NCI-H2029 treated with DMSO at 0.1 percent for 48 hours (cell line): ENCODE measurements at places on chromosomes 1 and 21.

GRCh38 chr1:69791311-69791710, 223.6 kb downstream of the LRRC7 start:
- no peak for DNase-seq

- no peak for DNase-seq
These were observed 124.8 kb upstream of the GORAB start for GRCh38 chr1:170407138-170407537.

- no peak for DNase-seq
These were observed 6.6 kb downstream of the DVL1 start for GRCh38 chr1:1342584-1343115.

GRCh38 chr21:41712201-41712600, 54.7 kb downstream of the RIPK4 start:
- no peak for DNase-seq

DNA sequence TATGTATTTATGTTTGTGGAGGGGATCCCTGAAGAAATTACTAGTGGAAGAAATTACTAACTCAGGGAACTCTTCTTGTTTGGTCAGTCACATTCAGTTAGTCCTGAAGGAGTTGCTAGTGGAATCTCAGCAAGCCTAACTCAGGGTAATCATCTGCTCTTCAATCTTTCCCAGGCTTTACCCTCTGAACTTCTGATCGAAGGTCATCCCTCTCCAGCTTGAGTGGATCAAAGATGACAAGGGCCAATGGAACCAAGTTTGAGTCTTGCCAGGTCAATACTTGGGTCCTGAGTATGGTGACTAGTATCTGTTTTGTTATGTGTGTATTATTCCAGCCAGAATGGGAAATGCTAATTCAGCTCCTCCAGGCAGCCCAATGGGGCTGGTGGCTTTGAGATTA, 49.3 kb downstream of the CFH start:
- no peak for DNase-seq

DNA sequence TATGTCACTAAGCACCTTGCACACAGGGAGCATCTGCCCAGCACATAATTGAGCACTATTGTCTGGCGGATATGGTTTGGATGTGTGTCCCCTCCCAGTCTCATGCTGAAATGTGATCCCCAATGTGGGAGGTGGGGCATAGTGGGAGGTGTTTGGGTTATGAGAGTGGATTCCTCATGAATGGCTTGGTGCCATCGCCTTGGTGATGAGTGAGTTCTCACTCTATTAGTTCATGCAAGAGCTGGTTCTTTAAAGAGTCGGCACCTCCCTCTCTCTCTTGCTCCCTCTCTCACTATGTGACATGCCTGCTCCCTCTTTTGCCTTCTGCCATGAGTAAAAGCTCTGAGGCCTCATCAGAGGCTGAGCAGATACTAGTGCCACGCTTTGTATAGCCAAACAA, 9.5 kb downstream of the CTSK start:
- peak; percentile 72 for DNase-seq

- DNase-seq, result no peak
These were observed 425.0 kb upstream of the VAMP3 start for GRCh38 chr1:7346070-7346596.

- no peak for DNase-seq
These were observed 3.3 kb upstream of the COL8A2 start for GRCh38 chr1:36128126-36128904.

GRCh38 chr1:214349008-214349407, 68.0 kb downstream of the SMYD2 start:
- DNase-seq, result no peak

- DNase-seq, result no peak
These were observed 360.2 kb downstream of the DISC1 start for GRCh38 chr1:231986631-231987336.

DNA sequence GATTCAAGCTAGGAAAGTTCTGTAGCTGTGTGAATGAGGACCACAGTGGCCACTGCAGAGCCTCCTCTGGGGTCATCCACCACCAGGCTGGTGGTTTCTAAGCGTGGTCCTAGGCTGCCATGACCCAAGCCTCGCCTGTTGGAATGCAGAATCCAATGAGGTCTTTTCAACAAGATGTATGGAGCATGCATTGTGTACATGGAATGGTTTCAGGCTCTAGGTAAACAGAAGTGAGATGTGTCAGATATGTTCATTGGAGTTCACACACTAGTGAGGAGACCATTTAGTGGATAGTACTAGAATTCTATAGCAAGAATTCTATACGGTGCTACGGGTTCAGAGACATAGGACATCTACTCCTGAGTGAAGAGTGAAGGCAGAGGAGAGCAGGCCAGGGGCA, 10.7 kb downstream of the RNU5D-1 start:
- DNase-seq, result no peak

GRCh38 chr1:234212764-234213657, 160.2 kb upstream of the COA6 start:
- DNase-seq, result peak; percentile 57

DNA sequence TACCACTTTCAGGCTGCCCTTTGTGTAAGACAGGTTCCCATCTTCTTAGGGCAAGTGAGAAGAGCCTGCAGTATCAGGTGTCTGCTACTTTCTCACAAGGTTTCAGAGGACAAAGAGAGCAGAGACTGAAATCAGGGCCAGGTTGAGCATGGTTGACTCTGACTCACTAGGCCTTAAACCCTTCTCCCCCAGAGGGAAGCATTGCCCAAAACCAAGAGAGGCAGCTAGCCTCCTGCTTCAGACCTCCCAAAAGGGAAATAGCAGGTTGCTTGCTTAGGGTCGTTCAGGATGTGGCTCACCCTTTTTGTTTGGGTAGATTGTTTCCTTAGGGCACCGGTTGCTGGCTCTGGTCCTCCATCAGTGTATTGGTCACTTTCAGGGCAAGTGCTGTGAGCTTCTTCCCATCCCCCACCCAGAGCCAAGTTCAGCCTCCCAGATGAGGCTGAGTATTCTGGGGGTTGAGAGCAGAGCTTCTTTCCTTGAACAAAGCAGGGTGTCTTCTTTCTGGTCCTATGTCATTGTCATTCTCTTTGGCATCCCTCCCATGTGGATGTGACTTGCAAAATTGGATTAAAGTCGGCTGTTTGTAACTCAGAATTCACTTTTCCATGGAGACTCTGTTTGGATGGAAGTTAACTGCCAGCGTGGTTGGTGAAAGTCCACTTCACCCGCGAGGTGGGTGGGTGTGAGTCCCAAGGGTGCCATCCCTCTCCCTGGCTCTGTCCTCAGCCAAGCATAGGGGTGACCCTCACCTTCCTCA, 55.5 kb upstream of the GALNT2 start:
- DNase-seq, result no peak

DNA sequence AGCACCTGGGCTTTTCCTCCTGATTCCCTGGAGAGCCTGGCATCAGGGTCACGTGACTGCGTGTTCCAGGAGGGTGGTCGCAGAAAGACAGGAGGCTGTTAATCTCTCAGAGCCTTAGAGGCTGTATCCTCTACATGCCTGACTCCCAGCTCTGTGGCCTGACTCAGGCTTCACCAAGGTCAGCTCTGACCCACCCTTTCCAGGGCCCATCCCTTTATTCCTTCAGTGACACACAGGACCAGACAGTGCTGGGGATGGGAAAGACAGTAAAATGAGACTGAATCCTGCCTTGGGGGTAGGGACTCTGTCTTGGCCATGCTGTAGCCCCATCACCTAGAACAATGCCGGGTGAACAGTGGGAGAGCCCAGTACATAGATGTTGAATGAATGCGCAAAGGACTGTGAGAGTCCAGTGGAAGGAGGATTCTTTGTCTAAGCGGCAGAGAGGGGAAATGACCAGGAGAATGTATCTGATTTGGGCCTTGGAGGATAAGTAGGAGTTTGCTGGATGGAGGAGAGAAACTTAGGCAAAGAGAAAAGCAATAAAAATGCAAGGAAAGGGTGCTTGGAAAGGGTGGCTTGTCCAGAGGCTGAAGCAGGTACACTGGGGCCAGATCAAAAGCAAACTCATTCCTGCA, 33.0 kb downstream of the EPHX1 start:
- DNase-seq, result no peak

GRCh38 chr1:28913786-28914227, 562 bp upstream of the EPB41 start:
- no peak for DNase-seq

GRCh38 chr1:29355375-29355774, 119.1 kb downstream of the PTPRU start:
- DNase-seq, result no peak

DNA sequence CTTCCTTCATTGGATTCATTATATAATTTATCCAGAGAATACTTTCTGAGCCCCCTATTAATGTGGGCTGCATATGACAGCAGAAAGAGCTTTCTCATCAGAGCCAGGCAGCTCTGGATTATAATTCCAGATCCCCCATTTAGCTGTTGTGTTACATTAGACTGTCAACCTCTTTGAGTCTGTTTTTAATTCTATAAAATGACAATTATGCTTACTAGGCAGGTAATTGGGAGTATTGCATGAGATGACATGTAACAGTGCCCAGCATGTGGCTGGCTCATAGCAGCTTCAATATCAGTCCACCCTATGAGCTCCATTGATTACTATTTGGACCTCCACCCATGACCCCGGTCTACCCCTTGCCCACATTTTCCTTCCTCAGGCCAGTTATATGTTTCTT, 49.6 kb downstream of the ABCA4 start:
- no peak for DNase-seq

- no peak for DNase-seq
These were observed at the start of gene TMEM82 for GRCh38 chr1:15742339-15742801. Gene TMEM82 (plus strand): TSS chr1:15742499. CDS start chr1:15742560, 61 bp downstream.

DNA sequence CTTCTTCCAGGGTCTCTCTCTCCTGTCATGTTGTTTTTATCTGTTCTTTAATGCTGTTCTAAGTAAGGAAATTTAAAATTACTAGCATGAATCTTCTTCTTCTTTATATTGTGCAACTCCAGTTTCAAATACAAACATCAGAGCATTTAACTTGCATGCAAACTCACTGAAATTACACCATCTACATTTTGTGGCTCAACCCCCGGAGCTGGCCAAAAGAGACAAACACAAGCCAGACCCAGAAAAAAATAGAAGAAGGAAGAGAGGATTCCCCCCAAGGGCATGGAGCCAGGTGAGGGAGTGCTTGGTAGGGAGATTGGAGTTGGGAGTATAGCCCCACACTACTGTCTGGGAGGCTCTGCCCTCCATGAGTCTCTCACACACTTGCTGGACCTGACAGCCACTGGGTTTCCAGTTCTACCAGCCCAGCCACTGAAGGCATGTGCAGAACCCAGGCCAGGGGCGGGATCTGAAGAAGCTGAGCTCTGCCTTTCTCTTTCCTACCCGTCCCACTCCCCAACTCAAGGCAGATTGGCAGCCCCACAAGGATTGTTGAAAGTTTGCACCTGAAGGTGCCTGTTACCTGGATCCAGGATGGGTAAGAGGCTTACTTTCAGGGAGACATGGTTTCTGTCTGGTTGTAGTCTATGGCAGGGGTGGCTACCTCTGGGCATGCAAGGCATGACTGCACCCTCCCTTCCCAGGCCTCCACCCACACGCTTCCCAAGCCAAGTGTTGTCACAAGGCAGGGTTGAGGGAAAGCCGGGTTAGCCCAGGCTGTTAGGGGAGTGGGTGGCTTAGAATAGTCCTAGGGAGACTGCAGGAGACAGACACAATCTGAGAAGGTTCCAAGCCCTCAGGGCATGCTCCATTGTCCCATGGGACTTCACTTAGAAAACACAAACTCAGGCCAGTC, 297.2 kb downstream of the TGFB2 start:
- no peak for DNase-seq

- DNase-seq, result no peak
These were observed 70.3 kb upstream of the F3 start for GRCh38 chr1:94611681-94612475.

GRCh38 chr1:200588698-200589097, 31.9 kb downstream of the KIF14 start:
- DNase-seq, result no peak

GRCh38 chr1:107668762-107669161, 296.2 kb downstream of the VAV3 start:
- no peak for DNase-seq

- no peak for DNase-seq
These were observed 65.5 kb upstream of the PALMD start for GRCh38 chr1:99580451-99580850.

DNA sequence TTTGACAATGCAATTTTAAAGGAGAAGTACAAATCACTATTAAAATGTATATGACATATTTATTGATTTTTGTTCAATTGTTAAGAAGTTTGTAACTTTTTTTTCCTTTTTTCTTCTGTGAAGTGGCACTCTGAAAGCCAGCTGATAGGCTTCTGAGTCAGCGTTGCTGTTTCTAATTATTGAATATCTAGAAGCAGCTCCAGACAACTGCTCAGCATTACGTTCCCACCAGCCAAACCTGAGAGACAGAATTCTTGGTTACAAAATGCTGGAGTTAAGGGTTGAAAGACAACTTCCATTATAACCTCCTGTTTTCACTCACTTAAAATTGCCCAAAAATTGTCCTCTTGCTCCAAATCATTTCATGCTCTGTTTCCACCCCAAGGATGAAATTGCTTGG, 31.4 kb upstream of the LMX1A start:
- DNase-seq, result no peak

- DNase-seq, result no peak
These were observed 3.8 kb downstream of the LMX1A start for GRCh38 chr1:165352442-165353293.

DNA sequence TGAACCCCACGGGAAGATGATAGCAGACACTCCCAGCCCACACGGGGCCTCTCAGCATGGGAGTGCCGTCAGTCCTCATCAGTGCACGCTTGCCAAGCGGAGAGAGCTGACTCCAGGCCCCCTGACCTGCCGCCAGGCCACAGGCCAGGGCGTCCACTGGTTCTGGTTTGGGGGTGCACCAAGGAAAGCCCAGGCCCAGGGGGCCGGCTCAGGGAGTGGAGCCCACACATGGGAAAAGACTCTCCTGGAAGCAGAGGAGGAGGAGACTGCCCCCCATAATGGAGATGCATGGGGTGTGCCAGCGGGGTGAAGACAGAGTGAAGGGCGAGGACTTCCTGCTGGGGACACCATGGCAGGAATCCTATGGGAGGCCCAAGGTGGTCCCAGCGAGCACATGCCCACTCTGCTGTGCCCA, 6.4 kb downstream of the TRIM11 start:
- no peak for DNase-seq

DNA sequence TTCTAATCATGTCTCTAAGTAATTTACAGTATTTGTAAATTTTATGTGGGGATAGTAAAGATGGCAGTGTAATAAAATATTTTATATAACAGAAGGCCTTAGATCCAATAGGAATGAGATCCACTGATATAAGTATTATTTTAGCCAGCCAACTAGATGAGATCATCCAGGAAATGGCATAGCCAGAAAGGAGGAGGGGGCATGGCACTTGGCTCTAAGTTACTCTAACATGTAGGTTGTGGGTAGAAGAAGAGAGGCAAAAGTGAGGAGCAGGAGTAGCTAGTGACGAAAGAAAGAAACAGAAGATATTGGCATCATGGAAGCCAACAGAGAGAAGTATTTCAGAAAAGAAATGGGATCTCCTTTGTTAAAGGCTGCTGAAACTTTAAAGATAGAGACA, 426.1 kb downstream of the PTPRC start:
- DNase-seq, result no peak
